ENCODE measurements at places on chromosomes 4 and X.
A peak's percentile ranks its signal among the peaks of the same experiment; 100 is the strongest.

DNA sequence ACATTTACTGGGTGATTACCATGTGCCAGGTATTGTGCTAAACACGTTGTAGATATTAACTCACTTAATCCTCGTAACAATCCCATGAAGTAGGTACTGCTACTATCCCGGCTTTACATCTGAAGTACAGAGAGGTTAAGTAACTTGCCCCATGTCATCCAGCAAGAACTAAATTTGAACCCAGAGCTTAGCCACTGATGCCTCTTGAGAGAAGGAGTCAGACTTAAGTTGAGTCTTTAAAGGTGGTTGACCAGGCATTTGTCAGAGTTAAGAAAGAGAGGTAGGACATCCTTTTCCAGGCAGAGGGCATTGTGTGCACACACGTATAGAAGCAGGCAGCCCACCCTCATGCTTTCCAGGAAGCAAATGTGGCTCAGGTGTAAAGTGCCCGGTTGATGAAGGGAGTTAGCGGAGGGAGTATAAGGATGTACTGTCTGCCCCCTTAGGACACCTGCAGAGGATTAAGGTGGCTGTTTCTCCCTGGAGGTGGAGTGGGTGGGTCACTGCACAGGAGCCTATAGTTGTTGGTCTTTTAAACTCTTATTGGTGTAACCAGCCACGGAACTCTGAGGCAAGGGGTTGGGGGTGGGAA is 335 bp upstream of the CD38 start:
- DNase-seq: no peak

DNA sequence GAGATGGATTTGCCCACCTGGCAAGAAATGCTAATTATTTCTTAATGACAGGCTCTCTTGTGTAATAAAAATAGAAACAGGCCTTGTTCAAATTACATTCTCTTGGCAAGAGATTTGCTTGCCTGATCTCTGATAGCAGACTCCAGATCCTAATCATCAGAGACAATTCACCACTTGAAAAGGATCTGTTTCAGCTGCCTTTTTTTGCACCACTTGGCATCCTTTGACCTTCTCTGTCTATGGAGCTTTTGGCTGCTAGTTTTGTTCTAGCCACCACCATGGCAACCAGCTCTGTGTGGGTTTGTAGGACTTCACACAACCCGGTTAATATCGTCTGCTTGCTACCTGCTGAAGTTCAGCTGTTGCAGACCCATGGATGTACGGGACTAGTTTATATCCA is 241.1 kb upstream of the TLL1 start:
- DNase-seq: no peak

GRCh38 chr4:109589119-109589518 is 29.1 kb downstream of the MCUB start:
- DNase-seq: no peak

GRCh38 chrX:25015486-25016360 is at the start of gene ARX:
ARX (minus strand) TSS chrX:25015965; CDS start chrX:25015737, 228 bp downstream.
- DNase-seq: no peak

GRCh38 chr4:10983268-10983667 is 298.7 kb upstream of the CLNK start:
- no peak for DNase-seq

DNA sequence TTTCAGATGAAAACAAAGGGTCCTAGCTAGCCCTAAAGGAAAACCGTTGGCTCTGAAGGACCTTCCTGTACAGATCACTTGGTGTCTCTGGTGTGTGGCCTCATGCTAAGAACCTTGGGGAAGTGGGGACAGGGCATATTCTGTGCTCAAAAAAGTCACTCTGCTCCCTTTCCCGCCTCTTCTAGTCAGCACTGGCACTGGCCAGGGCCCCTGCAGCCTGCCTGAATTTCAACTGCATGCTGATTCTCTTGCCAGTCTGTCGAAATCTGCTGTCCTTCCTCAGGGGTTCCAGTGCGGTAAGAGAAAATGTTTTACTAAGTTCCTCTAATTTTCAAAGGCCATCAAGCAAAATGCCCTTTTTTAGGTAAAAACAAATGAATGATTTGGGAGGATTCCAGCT is 3.4 kb downstream of the CYBB start:
- no peak for DNase-seq

- DNase-seq: peak; percentile 4
Measured at GRCh38 chrX:10496345-10496965, 123.9 kb downstream of the MID1 start.

- DNase-seq: no peak
Measured at GRCh38 chr4:11821772-11822430, 393.2 kb upstream of the HS3ST1 start.

DNA sequence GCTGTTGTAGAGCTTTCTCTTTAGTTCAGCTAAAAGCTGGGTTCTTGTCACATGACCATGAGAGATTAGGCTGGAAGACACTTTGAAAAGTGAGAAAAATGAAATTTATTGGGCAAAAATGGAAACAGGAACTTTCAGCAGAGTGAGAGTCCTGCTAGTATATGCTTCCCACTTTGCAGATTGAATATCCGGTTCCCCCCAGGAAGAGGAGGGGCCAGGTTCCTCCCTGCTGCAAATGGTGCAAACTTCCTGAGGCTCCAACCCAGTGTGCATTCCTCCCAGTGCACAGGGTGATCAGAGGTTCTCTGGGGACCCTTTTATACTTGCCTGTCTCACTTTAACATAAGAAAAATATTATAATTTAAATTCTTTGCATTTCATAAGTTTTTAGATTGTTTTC is 119.9 kb upstream of the SPIN4 start:
- DNase-seq: no peak

- DNase-seq: no peak
Measured at GRCh38 chr4:158787709-158788475, 19.1 kb downstream of the FNIP2 start.

GRCh38 chrX:153727123-153727931 is 2.7 kb downstream of the ABCD1 start:
- no peak for DNase-seq

DNA sequence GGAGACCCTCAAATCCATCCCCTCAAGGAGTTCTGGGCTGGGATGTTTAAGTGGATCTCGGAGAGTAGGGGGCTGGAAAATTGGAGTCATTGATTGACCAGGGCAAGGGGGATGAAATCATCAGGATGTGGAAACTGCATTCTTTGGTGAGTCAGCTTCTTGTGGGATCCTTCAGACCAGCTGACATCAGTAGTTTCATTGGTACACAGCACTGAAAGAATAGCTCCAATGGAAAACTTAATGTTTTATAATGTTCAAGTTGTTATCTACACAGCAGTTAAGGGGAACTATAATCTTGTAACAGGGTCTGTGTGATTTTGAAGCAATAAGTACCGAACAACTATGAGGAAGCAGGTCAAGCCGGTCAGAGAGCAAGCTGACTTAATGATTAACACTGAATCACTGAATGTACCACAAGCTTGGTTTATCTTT is 506.1 kb downstream of the RPA4 start:
- peak; percentile 3 for DNase-seq

- no peak for DNase-seq
Measured at GRCh38 chr4:73764513-73764912, 24.1 kb downstream of the CXCL8 start.

DNA sequence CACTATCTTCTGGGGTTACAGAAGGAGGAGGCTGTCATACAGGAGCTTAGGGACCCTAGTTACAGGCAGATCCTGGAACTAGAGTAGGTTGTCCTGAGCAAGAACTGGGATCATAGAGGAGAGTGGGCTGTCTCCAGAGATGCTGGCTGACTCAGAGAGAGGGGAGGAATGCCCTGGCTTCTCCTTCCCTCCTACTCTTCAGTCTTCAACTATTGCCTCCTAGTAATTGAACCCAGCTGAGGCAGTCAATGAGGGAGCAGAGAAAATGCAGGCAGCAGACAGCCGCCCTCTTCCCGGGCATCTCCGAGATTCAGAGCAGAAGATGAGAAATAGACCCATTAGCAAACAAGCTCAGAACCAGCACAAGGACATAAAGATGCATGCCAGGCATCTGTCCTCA is 118.3 kb upstream of the PDE5A start:
- DNase-seq: no peak

GRCh38 chrX:154655786-154656185 is 2.4 kb upstream of the CTAG2 start:
- no peak for DNase-seq

DNA sequence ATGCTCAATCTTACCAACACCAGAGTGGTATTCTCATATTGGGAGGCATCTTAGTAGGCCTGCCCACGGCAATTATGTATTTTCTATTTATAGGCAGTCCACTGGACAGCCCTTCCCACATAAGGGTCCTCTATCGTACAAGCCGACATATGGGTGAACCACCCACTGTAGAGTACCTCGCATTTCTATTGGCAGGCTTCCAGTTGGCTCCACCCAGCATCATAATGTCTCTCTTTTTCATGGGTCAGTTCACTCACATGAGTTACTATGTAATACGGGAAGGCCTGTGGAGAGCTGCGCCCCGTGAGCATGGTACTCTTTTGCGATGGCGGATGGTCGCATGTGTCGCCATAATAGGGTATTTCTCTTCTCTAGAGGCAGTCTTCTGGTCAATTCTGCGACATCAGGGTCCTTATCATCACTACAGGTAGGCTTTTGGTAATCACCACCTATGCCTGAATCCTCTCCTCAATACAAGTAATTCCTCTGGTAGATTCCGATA is 29.4 kb upstream of the FOXR2 start:
- no peak for DNase-seq

GRCh38 chrX:110021258-110022022 is 18.5 kb downstream of the TMEM164 start:
- no peak for DNase-seq

DNA sequence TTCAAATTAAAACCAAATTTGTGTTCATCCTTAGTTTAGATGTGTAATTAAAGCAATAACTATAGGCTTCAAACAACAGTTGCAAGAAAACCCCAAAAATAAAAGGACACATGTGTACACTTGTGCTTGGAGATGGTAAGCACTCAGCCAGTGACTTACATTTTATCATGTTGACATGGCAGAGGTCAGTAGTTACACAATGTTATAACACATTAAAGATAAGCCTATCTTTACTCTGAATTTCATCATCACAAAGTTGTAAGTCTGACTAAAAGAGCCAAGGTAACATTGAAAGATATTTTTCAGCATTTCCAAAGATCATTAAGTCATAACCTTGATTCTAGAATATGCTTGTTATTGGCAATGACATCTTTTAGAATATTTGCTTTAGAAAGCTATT is 98.5 kb upstream of the PNPLA4 start:
- no peak for DNase-seq

GRCh38 chr4:17168571-17168970 is 270.1 kb upstream of the LDB2 start:
- peak; percentile 56 for DNase-seq

- no peak for DNase-seq
Measured at GRCh38 chrX:124239911-124240310, 92.5 kb upstream of the TEX13D start.

DNA sequence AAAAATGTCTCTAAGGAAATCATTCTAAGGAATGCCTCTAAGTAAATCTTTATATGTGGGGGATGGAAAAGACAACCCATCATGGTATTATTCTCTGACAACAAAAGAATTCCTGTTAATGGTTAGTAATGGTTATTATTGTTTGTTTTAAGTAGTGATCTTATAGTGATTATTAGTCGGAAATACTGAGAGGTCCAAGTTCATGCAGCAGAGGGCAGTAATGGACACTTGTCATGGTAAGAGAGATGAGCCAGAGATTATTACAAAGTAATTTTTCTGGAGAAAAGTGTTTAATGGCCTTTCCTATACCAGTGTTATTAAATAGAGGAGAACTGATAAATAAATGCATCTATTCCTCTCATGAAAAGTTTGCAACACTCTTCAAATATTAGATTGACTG is 8.1 kb upstream of the DKK2 start:
- no peak for DNase-seq

GRCh38 chr4:23333556-23333945 is 556.3 kb downstream of the PPARGC1A start:
- DNase-seq: no peak

- DNase-seq: no peak
Measured at GRCh38 chr4:124481123-124481522, 231.4 kb downstream of the ANKRD50 start.

- no peak for DNase-seq
Measured at GRCh38 chr4:83858131-83858530, 322.2 kb downstream of the GPAT3 start.

DNA sequence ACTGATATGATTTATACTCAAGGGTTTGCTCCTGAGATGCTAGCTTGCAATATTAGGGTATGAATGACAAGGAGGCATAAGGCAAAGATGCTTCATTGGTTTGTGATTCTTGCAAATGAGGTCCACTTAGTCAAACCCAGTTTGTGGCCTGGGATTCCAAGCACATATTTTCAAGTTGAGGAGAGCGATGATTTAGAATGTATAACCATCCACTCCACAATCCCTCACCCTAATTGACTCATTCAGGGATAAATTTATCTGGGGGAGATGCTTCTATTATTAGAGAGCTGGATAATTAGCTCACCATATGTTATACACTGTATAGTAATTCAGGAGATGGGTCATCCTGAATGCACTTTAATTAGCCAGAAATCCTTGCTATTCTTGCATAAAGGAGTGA is 118.3 kb upstream of the PUDP start:
- DNase-seq: no peak

DNA sequence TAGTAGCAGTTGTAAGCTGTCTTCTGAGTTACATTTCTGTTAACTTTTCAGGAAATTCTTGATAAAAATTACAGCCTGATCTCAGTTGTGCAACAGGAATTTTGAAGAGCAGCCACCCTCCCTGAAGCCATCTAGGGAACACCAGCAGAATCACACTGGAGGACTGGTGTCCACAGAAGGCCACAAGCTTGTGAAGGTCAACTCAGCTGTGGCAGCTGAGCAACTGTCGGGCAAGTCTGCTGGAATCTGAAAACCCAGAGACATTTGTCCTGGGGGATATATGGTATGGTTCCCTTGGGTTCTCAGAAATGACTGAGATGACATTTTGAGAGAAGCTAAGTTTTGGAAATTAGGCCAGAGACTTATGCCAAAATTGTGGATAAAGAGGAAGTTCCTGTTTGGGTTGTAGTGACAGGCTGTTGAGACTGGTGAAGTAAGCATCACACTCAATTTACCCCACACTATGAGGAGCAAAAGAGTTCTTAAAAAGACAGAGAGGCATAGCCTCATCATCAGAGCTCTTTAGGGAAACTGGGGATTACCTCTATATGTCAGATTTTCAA is 78.1 kb upstream of the TNIP3 start:
- no peak for DNase-seq

- DNase-seq: no peak
Measured at GRCh38 chr4:186200516-186200915, 9.1 kb downstream of the CYP4V2 start.

GRCh38 chrX:40683245-40683644 is 35.9 kb upstream of the CXorf38 start:
- no peak for DNase-seq

- DNase-seq: no peak
Measured at GRCh38 chr4:147194604-147195003, 248.9 kb upstream of the TTC29 start.

GRCh38 chr4:162837679-162838078 is 329.0 kb downstream of the NAF1 start:
- no peak for DNase-seq
